ENCODE measurements at places on chromosomes 11 and 22.

DNA sequence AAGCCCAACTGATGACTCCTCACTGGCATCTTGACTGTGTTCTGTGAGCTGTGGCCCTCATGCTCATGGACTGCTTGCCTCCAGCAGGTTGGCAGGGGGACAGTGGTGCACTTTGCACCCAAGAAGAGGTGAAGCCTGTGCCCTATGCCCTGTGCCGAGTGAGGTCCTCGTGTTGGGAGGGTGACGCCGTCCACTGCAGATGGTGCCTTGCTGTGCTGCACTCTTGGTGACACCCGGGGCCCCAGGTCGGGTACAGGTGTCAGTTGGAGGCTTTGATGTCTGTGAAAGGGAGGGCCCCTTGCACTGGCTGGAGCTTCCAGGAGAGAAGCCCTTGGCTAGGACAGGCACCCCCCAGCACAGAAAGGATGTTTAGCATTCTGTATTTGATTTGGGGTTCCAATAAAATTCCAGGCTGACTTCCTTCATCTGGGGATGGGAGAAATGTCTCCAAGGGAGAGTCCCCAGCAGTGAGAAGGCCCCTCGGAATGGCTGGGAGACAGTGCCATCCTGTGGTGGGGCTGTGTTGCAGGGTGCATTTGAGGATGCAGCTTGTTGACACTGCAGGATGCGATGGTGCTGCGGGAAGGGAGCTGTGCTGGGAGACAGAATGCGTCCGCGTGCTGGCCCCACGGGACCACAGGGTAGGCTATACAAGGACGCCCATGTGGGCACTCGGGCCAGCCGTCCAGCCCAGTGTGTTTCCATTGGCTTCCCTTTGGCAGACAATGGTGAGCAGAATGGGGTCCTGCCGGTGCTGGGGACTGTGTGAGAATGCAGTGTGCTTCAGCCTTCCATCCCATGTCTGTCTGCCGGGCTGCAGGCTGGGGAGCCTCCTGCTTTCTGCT lies 2.5 kb upstream of the ZDHHC8 start:
- DNase-seq, result peak; percentile 37

DNA sequence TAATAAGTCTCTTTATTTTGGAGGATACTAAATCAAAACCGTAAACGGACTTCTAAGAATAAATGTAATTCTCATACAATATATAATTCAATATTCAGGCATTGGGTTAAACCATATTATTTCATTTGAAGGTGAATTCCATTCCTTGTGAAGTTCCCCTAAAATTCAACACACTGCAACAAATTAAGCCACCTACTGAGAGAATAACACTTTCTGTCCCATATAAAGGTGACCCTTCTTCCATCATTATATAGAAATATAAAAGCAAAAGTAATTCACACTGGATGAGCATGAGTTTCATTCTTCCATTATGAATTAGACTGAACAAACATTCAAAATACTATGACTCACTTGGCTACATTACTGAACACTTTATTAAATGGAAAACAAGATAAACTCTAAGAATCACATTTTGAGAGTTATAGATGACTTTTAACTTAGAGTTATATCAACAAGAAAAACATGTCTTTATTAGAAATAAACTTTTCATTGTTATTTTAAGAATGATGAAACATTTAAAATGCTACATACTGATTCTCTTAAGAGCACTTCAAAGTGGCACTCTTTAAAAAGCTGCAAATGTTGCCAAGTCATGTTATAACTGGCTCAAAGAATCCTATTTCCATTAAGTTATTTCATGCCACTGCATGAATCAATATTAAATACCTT lies 2.8 kb downstream of the SESN3 start:
- DNase-seq, result no peak

GRCh38 chr11:34936945-34937629 lies 20.7 kb downstream of the PDHX start:
- no peak for DNase-seq

GRCh38 chr11:61948505-61948904 lies 1.6 kb upstream of the BEST1 start:
- DNase-seq, result no peak

DNA sequence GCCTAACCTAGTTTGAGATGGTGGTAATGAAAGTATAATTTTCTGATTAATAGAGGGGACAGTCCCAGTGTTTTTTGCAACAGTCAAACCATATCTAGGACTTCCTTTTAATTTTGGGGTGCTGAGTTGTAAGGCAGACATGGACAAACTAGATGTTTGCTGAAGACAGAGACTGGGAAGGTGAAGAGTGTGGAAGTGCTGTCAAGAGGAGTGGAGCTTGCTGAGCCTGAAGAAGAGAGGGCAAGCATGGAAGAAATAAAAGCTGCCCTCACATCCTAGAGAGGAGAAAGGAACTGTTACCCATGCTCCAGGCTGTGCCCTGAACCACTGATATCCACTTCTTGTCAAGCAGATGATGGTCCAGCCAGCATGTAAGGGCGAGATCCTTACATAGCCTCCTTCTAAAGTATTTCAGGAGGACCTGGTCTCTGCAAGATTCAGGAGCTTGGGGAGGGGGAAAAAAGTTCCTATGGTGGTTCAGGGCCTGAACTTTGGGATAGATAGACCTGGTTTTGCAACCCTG lies 51.4 kb downstream of the PRR5L start:
- DNase-seq, result no peak

DNA sequence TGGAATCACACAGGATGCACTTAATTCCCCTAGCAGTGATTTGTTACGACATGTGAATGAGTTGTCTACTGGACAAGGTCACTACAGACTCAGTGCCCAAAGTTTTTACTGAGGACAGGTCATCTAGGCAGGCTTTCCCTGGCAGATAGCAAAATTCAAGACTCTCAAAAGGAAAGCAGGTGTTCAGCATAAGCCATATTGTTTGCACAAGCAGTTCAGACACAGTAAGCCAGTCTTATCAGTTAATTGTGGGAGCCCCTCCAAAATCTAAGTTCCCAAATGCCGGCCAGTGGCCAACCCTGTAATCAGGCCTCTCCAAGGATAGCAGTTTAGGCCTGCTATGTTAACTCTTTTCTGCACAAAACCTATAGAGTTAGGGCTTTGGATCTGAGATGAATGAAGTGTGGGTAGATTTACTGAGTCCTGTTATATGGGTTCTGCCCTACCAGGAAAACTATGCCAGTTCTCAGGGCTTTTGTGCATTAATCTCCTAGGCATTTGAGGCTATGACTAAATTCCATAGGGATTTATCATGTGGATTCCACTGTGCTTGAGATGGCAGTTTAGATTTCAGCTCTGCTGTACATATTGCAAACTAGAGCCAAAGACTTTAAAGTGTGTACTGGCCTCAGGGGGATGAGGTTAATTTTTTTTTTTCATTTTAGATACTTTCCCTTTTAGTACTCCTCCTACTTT lies 4.8 kb upstream of the ARHGEF12 start:
- DNase-seq, result peak; percentile 71

DNA sequence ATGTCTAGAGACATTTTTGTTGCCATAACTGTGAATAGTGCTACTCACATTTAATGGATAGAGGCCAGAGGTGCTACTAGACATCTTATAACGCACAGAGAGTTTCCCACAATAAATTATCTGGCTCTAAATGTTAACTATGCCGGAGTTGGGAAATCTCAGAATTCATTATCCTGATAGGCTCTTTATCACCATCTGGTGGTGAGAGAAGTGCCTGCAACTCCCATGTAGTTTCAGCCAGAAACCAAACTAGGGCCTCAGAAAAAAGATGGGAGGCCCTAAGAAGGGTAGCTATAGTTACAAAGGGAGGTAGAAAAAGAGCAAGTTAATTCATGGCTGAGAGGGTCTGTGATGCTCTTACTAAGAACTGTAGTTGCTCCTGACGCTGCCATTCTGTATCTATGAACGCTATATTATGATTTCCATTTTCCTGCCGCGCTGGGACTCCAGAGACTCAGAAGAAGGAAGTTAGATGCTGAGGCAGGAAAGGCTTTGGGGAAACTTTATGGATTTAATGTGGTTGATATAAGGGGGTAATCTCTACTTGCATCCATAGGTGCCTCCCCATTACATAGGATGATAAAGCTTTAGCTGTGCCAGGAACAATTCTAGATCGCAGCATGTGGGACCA lies 22.9 kb upstream of the MRPL17 start:
- peak; percentile 74 for DNase-seq

DNA sequence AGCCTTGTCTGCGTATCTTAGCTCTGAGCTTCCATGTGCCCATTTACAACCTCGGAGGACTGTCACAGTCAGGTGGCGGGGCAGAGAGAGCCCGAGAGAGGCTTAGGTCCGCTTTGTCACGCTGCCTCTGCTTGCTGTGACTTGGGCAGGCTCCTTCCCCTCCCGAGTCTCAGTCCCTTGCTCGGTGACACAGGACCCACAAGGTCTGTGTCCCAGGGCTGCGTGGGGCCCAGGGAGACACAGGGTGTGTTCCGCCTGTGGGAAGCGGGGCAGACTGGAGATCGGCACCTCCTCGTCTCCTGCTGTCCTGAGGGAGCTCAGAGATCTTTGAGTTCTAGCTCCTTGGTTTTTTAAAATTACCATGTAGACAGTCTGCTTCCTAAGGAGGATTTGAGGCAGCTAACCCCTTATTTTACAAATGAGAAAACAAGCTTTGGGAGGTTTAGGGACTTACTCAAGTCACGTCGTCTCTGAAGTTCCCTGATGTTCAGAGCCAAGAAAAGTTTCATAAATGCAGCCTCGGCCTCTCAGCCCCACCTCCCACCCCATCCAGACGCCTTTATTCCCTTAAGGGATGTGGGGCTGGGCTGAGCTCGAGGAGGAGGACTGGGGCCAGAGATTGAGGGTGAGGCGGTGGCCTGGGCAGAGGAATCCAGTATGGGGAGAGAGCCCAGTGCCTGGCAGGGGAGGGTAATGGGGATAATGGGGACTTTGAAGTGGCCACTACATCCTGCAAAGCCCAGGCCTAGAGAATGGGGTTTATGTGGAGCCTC lies 103.6 kb downstream of the NECTIN1 start:
- no peak for DNase-seq

DNA sequence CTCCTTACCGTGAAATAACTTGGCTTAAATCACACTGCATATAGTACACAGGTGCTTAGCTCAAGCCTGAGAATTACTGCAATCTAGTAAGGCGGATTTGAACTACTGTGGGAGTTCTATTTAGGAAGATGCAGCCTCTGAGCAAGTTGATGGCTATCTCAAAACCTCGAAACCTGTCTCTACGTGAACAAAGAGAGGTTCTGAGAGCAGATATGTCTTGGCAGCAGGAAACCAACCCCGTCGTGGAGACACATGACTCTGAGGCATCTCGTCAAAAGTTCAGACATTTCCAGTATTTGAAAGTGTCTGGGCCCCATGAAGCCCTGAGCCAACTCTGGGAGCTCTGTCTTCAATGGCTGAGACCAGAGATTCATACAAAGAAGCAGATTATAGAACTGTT lies 5.9 kb downstream of the ZNF215 start:
- DNase-seq, result no peak

GRCh38 chr11:62024936-62025486 lies 57.6 kb upstream of the FTH1 start:
- DNase-seq, result no peak

- no peak for DNase-seq
Measured at GRCh38 chr22:36925388-36926290, 12.2 kb downstream of the CSF2RB start.
